Cortex of kidney (tissue), 1 donor: ENCODE measurements at places on chromosomes 11 and 22.

DNA sequence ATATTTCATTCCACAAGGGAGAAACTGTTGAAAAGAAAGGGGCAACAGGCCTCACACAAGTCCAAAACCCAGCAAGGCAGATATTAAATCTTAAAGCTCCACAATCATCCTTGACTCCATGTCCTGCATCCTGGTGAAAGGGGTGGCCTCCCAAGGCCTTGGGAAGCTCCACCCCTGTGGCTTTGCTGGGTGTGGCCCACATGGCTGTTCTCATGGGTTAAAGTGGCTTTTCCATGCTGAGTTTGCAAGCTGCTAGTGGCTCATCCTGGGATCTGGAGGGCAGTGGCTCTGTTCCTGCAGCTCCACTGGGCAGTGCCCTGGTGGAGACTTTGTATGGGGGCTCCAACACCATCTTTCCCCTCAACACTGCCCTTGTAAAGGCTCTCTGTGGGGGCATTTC, 106.4 kb downstream of the CTNND1 start:
- no peak for DNase-seq

GRCh38 chr11:5522308-5522707, 5.8 kb upstream of the UBQLNL start:
- no peak for DNase-seq

- DNase-seq: no peak
Observed at GRCh38 chr11:89321401-89321800, 143.7 kb downstream of the TYR start.

GRCh38 chr11:36164506-36165250, 124.5 kb downstream of the COMMD9 start:
- DNase-seq: no peak

GRCh38 chr22:23306438-23306921, 126.2 kb downstream of the BCR start:
- DNase-seq: no peak

- no peak for DNase-seq
Observed at GRCh38 chr11:8823174-8823742, 87.7 kb upstream of the AKIP1 start.

DNA sequence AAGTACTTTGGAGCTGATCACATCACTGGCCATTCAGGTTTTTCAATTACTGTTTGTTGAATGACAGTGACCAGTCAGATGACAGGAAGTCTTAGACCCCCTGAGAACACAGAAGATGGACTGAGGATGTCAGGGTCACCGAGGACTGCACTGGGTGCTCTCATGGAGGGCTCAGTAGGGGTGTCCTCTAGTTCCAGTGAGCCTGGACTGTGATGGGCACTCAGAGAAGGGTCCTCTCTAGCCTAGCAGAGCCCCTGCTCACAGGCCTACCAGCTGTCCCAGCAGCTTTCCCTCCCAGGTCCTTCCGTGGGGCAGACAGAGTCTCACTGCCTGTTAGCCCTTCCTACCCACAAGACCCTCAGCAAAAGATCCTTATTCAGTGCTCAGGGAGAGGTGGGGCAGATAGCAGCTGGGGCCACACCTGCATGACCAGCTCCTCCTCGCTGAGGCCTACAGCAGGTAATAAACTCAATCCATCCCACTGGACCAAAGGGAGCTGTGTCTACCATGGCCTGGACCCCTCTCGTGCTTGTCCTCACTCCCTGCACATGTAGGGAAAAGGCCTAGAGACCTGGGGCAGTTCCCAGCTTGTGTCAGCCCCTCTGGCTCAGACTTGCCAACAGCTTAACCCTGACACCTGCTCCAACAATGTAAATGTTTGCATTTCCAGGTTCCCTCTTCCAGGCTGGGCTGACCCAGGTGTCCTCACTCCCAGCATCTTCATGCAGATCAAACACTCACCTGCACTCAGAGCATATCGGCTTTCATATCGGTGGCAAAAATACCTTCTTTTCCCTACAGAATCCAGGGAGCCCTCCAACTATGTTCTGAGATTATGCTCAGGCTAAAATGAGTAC, 25.2 kb upstream of the VPREB1 start:
- no peak for DNase-seq

- DNase-seq: no peak
Observed at GRCh38 chr22:46800102-46800857, 37.8 kb downstream of the TBC1D22A start.

- DNase-seq: no peak
Observed at GRCh38 chr22:38452373-38453065, 2.5 kb downstream of the KCNJ4 start.

- DNase-seq: no peak
Observed at GRCh38 chr11:77687088-77687487, 49.5 kb upstream of the CLNS1A start.

- DNase-seq: no peak
Observed at GRCh38 chr11:128840783-128841182, 26.3 kb downstream of the KCNJ1 start.

DNA sequence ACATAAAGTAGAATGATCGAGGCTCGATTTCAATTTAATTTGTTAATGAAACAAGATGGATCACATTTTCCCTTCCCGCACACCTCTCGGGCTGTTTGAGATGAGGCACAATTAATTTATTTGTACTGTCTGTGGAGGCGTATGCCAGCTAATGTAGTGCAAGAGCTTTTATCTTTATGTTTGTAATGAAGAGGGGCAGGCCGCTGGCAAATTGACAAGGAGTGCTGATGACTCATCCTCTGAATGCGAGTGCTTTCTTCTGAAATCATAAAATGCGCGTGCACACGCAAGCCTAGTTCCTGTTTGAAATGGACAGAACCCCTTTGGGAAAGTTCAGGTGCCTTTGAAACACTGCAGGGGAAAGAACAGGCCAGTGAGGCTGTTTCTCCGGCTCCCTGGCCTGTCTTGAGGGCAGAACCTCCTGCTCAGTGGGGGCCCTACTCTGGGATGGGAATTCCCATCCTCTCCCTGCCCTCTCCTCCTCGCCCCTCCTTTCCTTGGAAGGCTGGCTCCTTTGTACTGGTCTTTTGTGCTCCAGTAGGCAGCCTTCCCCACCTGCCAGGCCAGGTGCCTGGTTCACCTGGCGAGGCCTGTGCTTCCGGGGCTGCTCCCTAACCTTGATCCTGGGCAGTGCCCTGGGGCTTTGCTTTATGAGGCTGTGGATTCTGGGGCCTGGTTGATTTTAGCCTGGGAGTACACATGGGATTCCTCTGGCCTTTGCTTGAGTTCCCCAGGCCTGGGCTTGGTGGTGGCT, 50.3 kb downstream of the TEAD1 start:
- no peak for DNase-seq

- DNase-seq: no peak
Observed at GRCh38 chr11:66688561-66689534, 11.2 kb upstream of the RBM4B start.

DNA sequence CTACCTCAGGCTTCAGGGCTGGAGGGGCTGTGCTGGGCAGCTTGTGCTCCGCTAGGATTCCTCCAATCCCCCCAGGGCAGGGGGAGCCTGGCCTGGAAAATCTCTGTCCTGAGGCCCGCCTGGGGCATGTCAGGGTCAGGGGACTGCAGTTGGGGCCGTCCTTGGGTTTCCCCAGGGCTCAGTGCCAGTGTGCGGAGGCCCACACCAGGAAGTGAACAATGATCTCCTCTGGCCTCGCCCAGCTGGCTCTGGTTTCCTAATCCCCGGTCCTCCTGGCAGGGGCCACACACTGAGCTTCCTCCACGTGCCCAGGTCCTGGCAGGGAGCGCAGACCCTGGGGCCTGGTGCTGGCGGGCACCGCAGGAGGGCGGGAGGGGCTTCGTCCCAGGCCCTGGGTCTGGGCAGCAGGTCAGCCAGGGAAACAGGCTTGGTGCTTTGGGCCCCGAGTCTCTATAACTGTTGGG, 1.4 kb upstream of the MUC2 start:
- DNase-seq: no peak

GRCh38 chr11:8019314-8020243, 32.4 kb downstream of the EIF3F start:
- DNase-seq: no peak

GRCh38 chr22:48900626-48901025, 927.0 kb downstream of the BRD1 start:
- DNase-seq: no peak

- DNase-seq: no peak
Observed at GRCh38 chr22:33116841-33117547, 58.8 kb upstream of the SYN3 start.

GRCh38 chr22:46107089-46107664, 43.1 kb upstream of the PPARA start:
- DNase-seq: no peak

- no peak for DNase-seq
Observed at GRCh38 chr11:3161720-3162409, 3.2 kb downstream of the OSBPL5 start.

- no peak for DNase-seq
Observed at GRCh38 chr11:60528465-60528864, 13.3 kb downstream of the MS4A13 start.

- DNase-seq: no peak
Observed at GRCh38 chr11:19703211-19703610, 9.4 kb upstream of the NAV2 start.

- no peak for DNase-seq
Observed at GRCh38 chr11:118923721-118924587, 1.8 kb downstream of the BCL9L start.

GRCh38 chr11:98979205-98979604, 41.5 kb upstream of the CNTN5 start:
- DNase-seq: no peak

DNA sequence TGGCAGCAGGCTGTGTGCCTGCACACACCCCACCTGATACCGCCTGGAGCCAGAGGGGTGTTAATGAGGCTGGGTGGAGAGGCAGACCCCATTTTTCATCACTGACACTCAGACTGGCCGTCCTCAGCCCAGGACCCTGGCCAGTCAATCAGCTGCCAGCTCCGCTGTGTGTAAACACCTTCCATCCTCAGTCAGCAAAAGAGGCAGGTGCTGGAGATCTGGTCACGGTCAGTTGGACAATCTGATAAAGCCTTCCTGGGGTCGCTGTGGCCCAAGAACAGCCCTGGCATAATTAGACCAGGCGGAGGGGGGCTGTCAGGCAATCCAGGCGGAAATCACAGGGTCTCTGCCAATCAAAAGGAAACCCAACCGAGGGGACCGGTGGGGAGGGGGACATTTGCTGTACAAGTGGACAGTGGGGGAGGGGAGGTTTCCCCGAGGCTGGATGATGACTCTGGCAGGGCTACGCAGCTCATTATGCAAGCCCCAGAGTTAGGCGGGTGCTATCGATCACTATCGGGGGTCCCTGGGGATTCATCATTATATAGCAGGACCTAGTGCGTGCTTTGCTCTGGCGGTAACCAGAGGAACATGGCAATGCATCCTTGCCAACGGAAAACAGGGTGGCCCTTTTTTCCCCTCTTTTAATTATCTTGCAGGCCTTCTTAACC, 72.9 kb downstream of the ABTB2 start:
- no peak for DNase-seq

- no peak for DNase-seq
Observed at GRCh38 chr11:548700-549603, 11.6 kb downstream of the LMNTD2 start.

- DNase-seq: no peak
Observed at GRCh38 chr11:103887001-103887658, 149.3 kb upstream of the DDI1 start.

DNA sequence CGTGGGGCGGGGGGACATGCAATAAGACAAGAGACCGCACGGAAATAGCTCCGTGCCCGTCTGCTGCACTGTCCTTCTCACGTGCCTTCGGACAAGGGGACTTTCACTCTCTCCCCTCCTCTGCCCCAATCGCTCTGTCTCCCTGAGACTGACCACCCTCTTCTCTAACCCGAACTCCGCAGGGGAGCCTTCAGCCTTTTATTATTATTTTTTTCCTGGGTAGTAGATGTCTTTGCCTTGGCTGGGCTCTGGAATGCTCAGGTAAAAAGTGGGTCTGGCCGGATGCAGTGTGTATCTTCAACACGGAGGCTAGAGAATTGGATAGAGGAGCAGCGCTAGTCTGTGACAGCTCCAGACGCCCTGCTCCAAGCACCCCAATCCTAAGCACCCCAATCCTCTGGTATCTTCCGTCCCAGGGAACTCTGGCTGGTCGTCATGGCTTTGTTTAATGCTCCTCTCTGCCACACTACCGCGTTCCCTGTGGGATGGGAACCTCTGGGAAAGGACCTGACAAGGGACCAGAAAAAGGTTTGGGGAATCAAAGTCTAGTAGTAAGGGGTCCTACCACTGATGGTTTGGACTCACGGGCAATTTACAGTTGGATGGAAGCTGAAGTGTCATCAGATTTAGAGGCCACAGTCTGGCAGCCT, 25.1 kb upstream of the ROBO3 start:
- DNase-seq: no peak

GRCh38 chr11:66068154-66068821, 1.8 kb upstream of the PACS1 start:
- DNase-seq: no peak

DNA sequence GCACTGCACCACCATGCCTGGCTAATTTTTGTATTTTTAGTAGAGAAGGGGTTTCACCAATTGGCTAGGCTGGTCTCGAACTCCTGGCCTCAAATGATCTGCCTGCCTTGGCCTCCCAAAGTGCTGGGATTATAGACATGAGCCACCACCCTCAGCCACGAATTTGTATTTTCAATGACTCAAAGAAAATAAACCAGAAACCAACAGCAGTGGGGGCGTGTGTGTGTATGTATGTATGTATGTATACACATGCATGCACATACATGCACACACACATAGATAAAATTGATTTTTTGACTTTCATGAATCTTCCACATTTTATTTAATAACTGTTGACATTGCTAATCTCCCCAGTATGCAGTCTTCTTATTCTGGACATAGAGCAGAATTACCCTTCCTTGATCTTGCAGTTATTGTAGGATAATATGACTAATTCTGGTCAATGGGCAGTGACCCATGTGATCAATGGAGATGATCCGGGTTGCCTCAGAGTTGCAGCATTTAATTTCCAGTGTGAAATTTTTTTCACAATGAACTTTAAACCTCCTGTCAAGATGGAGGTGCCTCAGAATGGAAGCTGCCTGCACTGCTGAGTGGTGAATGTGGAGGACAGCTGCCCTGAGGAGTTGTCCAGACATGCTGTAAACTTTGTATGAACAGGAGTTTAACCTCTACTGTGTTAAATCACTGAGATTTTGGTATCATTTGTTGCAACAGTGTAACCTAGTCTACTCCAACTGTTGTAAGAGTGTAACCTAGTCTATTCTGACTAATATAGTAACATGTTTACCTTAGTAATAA, 12.8 kb upstream of the PTPN5 start:
- no peak for DNase-seq

DNA sequence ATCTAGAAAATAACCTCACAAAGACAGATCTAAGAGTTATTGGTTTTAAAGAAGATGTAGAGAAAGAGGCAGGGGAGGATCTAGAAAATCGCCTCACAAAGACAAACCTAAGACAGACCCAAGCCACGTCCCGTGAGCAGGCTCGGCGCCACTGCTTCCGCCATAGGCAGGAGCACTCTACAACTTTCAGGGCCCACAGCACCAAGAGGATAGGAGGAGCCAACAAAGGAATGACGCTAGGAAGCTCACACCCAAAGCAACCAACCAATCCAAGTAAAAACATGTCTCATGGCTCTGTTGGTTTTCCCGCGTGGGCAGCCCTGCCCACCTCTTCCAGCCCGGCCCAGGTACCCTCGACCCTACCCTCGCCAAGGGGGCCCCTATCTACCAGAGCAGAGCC, 4167.4 kb upstream of the OR11H1 start:
- no peak for DNase-seq
